ENCODE measurements at places on chromosomes 3 and 15. TPM values are rescaled to one million over a fixed set of nuclear protein-coding genes. Genes with fewer than 3 reads are reported as not detected.

Gene DOCK3
- total RNA-seq, result 0.36 TPM

Gene FILIP1L
- 5.9 TPM for total RNA-seq

Gene RSL24D1
- 110 TPM for total RNA-seq

Gene GOLGA8J
- 0.29 TPM for total RNA-seq

Gene ATP13A4
- total RNA-seq, result not detected

Gene RNF7
- total RNA-seq, result 48.1 TPM

Gene FES
- total RNA-seq, result 20.3 TPM

Gene MASP1
- 1.2 TPM for total RNA-seq

Gene NR1I2
- total RNA-seq, result not detected

Gene SPATA12
- not detected for total RNA-seq

Gene SPSB4
- total RNA-seq, result not detected

Gene TMOD2
- total RNA-seq, result 9.8 TPM

Gene LARP6
- total RNA-seq, result 76.0 TPM

Gene IGSF11
- under 0.01 TPM for total RNA-seq

Gene CLEC3B
- total RNA-seq, result 48.9 TPM

Gene CHRFAM7A
- total RNA-seq, result 0.72 TPM

Gene REC114
- not detected for total RNA-seq

Gene SAMD7
- not detected for total RNA-seq

Gene PATL2
- 2.7 TPM for total RNA-seq
